ENCODE measurements at places on chromosomes 12 and 14.

DNA sequence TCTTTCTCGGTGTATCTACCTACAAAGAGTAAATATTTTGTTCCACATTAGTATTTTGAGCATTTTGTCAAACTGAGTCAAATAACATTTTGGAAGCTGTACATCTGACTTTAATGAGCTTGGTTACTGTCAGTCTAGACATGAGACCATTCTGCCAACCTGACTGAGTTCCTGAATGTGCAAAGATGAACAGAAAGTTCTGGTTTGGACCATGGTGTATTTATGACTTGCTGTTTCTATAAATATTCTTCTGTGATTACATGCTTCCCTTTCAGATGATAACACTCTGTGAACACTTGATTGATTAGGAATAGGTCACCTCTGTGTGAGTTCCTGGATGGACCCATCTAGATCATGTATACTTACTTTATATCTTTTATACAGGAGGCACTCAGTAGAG, 827.8 kb downstream of the VRK1 start:
- DNase-seq: no peak

- DNase-seq: no peak
These were observed 19.2 kb downstream of the VDR start for GRCh38 chr12:47885566-47885965.

DNA sequence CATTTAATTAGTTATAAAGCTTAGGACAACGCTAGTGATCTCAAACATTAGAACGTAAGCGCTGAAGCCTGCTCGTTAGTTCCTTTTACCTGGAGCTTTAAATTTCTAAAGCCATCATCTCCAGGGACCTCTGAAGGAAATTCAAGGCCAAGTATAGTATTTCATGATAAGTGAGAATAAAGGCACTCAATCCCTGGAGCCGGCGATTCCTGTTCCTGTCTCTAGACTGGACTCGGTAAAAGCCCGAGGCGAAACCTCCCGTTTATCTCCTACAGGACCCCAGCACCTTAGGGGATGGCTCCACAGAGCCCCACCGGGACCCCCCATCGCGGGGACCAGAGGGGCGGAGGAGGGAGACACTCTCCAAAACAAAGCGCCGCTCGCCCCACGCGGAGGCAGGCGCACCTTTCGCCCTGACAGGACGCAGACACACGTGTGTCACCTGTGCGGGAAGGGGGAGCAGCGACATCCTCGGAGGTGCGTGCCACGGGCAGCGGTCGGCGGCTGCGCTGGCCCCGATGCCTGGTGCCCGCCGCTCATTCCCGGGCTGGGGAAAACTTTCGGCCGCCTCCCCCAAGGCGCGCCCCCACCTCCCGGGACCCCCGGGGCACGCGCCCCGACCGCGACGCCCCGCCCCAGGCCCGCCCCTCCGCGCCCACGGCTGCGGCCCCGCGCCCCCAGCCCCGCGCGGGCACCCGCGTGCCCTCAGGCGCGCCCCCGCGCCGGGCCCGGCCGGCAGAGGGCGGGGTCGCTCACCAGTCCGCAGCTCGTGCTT, 678 bp downstream of the RPS6KA5 start:
- DNase-seq: peak; percentile 75

- DNase-seq: no peak
These were observed 12.6 kb upstream of the PLEK2 start for GRCh38 chr14:67424539-67424938.

- DNase-seq: peak; percentile 20
These were observed 7.5 kb downstream of the KLRG1 start for GRCh38 chr12:8996682-8997405.

- DNase-seq: peak; percentile 64
These were observed 1.4 kb upstream of the DNAJC14 start for GRCh38 chr12:55830601-55831446.

All from SW480 (cell line).